ENCODE measurements at places on chromosomes 5 and 9.

DNA sequence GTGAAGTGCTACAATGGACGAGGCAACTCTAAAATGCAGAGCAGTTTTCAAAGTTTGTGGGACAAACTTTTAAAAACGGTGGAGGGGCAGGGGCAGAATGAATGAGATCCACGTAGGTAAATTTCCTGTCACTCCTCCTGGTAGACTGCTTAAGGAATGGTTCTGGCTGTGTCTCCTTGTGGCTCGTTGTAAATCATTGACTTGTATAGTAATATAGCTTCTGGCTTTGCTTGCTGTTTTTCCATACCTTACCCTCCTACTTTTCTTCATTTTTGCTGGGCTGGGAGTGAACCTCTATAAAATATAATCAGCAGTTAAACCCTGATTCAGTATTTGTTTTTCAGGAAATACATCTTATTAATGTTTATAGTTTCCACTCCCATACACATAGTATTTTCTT is 235.7 kb downstream of the TUSC1 start:
- no peak for DNase-seq

- no peak for DNase-seq
Measured at GRCh38 chr9:126499911-126500599, 113.7 kb upstream of the LMX1B start.

DNA sequence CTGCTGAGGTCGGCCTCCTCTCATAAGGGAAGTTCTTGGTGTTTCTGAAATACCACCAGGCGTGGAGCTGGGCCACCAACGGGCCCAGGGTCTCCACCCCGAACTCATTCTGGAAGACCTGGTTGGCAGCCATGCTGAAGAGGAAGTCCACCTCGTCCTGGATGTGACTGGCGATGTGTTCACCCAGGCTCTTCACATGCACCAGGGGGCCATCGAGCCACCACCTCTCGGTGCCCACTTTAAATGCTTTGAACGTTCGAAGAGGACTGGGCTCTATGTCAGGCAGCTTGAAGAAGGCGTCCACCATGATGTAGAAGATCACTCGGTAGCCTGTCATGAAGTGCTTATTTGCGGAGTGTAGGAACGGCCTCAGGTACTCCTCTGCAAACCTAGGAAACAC is 15.1 kb downstream of the GLT6D1 start:
- DNase-seq, result no peak

DNA sequence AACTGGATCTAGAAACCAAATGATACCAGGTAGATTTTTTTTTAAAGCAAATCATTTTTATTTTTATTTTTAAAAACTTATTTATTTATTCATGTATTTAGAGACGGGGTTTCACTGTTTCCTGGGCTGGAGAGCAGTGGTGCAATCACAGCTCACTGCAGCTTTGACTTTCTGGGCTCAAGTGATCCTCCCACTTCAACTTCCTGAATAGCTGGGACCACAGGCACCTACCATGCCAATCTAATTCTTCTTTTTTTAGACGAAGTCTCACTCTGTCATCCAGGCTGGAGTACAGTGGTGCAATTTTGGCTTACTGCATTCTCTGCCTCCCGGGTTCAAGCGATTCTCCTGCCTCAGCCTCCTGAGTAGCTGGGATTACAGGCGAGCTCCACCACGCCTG is 41.3 kb upstream of the CDK20 start:
- DNase-seq, result no peak

GRCh38 chr9:106936680-106937079 is 73.7 kb downstream of the ZNF462 start:
- no peak for DNase-seq

- DNase-seq, result no peak
Measured at GRCh38 chr5:150300496-150301169, 2.1 kb downstream of the ARSI start.

- no peak for DNase-seq
Measured at GRCh38 chr9:87686520-87687090, 39.3 kb upstream of the CTSL start.

DNA sequence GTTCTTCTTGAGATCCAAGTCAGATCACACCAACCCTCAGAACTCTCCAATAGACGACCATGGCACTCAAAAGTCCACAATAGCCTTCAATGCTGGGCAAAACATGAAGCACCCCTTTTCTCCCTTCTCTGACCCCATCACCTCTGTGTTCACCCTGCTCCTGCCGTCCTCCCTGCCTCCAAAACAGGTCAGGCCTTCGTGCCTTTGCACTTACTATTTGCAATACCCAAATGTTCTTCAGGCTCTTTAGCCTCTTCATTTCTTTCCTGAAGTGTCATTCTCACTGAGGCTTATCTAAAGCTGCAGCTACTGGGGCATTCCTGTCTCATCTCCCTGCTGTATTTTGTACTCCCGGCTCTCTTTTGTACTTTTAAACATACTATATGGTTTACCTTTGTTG is 2.0 kb upstream of the ROPN1L start:
- no peak for DNase-seq

DNA sequence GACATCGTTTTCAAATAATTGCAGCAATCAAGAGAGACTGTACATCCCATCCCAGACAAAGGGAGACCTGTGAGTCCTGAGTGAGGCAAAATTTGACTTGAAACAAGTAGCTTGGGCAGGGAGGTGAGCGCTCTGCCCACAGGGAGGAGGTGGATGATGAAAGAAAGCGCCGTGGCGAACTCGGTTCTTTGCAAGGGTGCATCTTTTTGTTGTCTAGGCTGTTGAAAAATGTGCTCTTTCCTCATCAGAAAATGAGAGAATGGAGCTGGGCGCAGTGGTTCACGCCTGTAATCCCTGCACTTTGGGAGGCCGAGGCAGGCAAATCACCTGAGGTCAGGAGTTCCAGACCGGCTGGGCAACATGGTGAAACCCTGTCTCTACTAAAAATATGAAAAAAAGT is 150.5 kb downstream of the GAPVD1 start:
- DNase-seq, result no peak

DNA sequence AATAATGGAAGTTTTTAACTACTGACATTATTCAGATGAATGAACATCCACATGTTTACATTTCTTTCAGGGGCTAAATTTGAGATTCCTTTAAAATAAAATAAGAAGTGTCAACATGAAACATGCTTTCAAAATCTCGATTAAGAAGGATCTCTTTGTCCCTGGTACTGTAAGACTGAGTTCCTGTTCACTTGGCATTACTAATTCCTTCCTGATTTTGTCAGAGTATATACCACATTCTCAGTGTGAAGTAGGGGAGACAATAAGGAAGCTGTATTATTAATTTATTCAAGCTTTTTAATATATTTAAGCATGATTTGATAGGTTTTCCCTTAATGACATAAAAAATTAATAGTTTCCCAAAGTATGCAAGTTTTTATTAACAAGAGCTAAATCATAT is 81.5 kb upstream of the GRHPR start:
- DNase-seq, result no peak

- DNase-seq, result no peak
Measured at GRCh38 chr9:100012279-100012678, 86.5 kb downstream of the ERP44 start.

DNA sequence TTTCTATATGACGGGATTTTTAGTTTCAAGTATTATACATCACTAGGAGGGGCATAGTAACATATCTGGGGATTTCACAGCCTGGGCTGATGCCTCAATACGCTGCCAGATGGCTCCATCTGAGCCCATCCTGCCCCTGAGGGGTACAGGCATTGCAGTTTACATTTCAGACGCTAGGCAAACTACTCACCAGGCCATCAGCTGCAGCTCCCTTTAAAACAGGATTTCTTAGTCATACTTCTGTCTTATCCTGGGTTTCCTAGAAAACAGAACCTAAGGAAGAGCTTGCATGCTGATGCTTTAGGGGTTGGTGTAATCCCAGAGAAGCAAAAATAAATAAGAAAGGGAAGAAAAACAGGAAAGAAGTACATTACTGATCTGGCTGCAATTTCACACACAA is 372.8 kb upstream of the PIK3R1 start:
- DNase-seq, result no peak

DNA sequence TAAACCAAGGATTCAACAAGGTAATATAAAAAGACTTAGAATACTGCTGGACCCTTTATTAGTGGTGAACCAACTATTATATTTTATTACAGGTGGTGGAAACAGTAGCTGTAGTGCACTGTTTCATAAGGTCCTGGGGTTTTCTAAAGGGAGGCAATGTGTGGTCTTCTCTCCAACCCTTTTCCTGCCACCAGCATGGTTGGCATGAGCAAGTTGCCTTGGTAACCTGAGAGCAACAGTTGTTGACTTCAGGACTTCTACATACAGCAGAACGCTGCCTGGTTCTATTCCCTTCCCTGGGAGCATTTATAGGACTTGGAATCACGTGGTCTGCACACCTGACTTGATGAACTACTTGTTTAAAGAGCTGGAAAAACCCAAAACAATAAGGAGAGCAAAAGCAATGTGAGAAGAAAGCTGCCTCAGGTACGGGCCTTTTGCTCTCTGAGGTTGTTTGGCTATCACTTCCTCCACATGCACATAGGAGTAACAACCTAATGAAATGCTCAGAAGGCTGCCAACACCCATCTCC is 81.1 kb upstream of the RAI14 start:
- DNase-seq, result no peak

- no peak for DNase-seq
Measured at GRCh38 chr9:135070198-135070951, 17.1 kb upstream of the OLFM1 start.

DNA sequence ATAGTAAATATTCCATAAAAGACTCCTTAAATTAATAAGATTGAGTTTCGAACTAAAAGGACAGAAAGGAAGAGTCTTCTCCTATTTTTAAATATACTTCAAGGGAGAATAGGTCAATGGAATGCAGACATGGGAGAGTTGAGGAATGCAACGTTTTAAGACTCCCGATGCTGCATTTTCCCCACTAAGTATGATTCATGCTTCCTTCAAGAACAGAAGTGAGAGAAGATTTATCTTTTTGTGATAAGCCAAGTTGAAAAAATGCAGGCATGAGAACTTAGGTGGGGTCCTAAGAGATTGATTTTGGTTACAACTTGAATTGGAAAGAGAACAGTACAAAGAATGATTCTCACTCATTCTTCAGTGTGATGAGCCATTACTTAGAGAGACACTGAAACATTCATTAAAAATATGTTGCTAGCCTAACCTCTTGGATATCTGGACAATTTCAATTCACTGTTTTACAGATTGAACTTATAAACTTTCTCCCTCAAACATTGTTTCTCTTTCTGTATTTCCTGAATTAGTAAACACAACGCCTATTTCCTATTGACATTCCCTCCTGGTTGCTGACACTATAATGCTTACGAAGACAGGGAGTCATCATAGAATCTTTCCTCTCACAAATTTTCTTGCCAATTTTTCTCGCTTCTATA is 1666.1 kb upstream of the WWC1 start:
- DNase-seq, result no peak

DNA sequence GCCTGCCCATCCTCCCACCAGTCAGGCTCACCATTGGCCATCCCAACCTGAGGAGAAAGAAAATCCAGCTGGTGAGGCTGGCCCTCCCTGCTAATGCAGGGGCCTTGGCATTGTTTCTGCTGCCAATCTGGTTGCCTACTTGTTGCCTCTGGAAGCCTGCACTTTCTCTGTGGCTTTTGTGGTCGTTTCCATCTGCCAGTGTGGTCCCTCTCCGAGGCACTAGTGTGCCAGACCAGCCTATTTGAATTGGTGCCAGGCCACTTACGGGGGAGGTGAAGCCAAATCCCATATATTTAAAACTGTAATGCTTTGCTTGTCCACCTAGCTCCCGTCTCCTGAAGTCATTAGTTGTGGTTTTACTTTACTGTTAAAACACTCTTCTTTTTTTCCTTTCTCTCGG is 213.4 kb upstream of the ADAMTSL1 start:
- DNase-seq, result no peak

GRCh38 chr5:103258957-103259704 is 568 bp downstream of the MACIR start:
- DNase-seq, result peak; percentile 32

GRCh38 chr9:112648624-112649023 is 69.3 kb downstream of the INIP start:
- DNase-seq, result no peak

DNA sequence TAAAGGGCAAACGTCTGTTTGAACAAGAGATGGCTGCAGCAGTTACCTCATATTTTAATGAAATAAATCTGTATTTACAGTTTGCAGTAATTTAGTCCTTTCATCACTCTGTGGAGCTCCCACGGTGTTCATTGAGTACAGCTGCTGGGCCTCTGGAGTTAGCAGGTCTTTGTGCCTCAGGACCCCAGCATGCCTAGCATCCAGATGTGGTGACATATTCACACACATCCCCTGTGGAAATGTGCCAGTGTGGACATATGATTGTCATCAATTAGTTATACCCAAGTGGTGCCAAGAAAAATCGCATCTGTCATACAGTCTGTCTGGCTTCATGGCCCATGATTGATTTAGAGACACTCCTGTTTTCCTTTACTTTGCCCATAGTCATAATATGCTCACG is 77.3 kb downstream of the NNT start:
- DNase-seq, result no peak

DNA sequence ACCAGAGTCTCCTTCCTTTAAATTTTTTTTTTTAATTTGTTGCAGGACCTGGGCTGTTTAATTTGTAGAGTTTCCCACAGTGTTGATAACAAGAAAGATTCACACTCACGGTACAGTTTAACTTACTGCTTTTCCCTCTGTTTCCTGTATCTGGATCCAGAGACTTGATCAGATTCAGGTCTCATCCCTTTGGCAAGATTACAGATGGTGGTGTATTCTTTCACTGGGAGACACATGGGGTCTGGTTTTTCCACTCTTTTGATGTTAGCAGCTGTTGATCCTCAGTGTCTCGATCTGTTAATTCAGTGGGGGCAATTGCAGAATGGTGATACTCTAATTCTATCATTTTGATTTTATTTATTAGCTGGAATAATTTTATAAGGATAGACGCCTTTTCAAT is 75.4 kb upstream of the TNFAIP8 start:
- DNase-seq, result no peak

- no peak for DNase-seq
Measured at GRCh38 chr5:132013006-132013689, 1.7 kb upstream of the ACSL6 start.

- no peak for DNase-seq
Measured at GRCh38 chr5:53397845-53398244, 82.6 kb upstream of the FST start.

- DNase-seq, result no peak
Measured at GRCh38 chr5:89735082-89735481, 674.5 kb downstream of the CETN3 start.

DNA sequence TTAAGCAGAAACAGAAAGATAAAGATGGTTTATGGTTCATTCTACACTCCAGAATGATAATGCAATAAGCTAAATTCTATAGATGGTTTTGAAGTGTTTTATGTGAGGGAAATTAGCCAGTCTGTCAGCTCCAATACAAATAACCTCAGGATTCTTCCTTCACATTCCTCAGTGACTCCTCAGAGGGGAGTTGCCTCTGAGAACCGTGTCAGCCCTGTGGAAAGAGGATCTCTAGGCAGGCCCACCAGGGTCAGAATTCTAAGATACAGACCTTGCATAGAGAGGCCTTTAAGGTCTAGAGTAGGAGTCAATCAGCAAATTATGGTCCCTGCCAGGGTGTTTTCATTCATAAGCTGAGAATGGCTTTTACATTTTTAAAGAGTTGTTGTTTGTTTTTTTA is 26.6 kb downstream of the RUSC2 start:
- DNase-seq, result no peak
